ENCODE measurements at places on chromosomes 4 and X.
A peak's percentile ranks its signal among the peaks of the same experiment; 100 is the strongest.

DNA sequence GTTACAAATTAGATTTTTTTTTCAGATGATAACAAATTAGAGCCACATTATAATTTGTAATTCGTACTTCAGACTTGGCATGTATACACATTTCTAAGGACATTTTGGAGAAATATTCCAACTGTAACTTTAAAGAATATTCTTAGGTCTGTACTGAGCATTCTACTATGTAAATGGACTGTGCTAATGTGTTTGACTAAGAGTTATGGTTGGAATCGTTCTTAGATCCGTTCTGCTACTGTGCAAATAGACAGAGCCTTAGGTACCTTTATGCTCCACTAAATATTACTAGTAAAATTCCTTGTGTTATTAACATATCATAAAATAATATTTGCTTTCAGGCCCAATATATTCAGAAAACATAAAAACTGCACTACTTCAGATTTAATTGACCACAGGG is 1180.0 kb upstream of the TENM3 start:
- DNase-seq: no peak

- DNase-seq: no peak
These were observed 40.1 kb upstream of the MGST2 start for GRCh38 chr4:139625482-139625881.

DNA sequence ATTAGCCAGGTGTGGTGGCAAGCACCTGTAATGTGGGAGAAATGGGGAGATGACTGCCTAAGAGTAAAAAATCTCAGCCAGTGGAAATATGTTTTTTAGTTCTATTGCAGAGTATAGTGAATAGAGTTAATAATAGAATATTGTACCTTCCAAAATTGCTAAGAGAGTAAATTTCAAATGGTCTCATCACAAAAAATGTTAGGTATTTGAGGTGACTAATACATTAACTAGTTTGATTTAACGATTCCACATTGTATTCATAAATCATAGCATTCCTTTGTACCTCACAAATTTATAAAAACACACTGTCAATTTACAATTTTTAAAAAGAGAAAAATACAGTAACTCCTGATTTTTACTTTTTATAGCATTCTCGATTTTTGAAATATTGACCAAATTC is 681.5 kb upstream of the EPHA5 start:
- DNase-seq: peak; percentile 68

DNA sequence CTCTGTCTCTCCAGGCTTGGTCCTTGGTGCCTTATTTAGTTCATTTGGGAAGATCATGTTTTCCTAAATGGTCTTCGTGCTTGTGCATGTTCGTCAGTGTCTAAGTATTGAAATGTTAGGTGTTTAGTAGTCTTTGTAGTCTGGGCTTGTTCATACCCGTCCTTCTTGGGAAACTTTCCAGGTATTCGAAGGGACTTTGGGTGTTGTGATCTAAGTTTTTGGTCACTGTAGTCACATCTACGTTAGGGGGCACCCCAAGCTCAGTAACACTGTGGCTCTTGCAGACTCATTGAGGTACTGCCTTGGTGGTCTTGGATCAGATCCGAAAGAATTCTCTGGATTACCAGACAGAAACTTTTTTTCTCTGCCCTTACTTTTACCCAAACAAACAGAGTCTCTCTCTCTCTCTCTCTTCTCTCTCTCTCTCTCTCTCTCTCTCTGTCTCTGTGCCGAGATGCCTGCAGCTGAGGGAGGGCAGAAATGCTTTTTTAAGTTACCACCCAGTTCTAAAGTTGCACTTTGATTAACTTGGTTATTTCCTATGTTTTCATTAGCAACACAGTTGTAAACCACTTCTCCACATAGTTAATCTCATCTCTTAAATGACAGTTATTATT is 67.6 kb upstream of the SLC7A3 start:
- DNase-seq: peak; percentile 33

- DNase-seq: peak; percentile 1
These were observed 34.4 kb downstream of the AGTR2 start for GRCh38 chrX:116204932-116205331.

GRCh38 chrX:123215397-123216089 is 31.5 kb downstream of the GRIA3 start:
- no peak for DNase-seq

DNA sequence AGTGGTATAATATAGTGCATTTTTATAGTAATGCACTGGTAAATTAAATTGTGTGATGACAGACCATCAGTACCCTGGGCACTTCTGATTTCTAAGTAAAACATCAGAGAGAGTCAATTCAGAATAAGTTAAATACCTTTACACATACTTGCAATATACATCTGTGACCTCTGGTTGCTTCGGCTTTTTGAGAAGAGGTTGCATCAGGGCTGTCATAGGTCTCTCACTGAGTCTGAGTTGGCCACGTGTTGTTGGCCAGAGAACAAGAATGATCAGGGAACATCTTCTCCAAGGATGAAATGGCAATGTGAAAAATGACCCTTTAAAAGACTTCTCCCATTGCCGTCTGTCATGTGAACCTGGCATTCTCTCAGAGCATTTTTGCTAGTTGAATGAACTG is 36.9 kb upstream of the PUDP start:
- DNase-seq: no peak

- DNase-seq: peak; percentile 34
These were observed 164.3 kb downstream of the RAPGEF2 start for GRCh38 chr4:159266981-159267868.

DNA sequence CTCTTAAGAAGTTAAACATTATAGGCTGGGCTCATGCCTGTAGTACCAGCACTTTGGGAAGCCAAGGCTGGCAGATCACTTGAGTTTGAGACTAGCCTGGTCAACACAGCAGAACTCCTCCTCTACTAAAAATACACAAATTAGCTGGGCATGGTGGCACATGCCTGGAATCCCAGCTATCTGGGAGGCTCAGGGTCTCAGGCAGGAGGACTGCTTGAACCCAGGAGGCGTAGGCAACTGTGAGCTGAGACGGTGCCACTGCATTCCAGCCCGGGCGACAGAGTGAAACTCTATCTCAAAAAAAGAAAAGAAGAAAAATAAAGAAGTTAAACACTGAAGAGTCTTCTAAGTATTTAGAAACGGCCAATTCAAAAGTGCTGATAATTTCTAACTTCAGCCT is 164.3 kb upstream of the GALNTL6 start:
- DNase-seq: no peak

- DNase-seq: peak; percentile 76
These were observed 1139.7 kb downstream of the PCDH18 start for GRCh38 chr4:136392576-136392975.

GRCh38 chr4:18524667-18525066 is 503.1 kb upstream of the LCORL start:
- DNase-seq: no peak

DNA sequence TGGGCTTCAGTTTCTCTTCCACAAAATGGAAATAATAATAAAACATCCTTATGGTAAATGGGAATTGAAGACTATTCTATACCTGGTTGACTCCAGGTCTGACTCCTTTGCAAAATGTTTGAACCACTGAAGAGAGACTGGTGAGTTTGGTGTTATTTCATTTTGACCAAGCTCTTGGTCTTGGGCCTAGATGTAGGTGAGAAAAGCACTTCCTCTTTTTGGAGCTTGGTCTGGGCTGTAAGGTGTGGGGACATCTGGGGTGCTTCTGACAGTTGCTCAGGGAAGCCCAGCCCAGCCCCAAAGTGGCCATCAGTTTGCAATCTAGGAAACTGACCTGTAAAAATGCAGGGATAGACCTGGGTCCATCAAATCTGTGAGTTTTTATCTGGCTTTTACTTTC is 26.8 kb upstream of the SOD3 start:
- no peak for DNase-seq

DNA sequence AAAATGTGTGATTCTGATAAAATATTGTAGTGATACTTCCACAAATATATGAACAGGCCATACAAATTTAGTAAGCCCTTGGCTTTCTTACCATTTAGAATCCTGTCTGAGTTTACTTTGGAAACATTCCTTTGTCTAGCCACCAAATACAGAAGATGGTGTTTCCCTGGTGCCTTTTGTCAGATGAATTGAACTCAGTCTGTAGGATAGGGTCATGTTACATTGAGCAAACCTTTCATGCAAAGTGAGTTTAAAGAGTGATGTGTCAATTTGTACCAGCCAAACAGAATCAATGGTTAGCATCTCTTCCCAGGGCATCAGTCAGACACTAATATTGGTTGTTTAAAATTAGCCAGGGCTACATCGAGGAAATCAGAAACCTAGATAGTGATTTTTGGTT is 1443.4 kb downstream of the ARAP2 start:
- DNase-seq: no peak

GRCh38 chrX:31435592-31435991 is 363.8 kb upstream of the FTHL17 start:
- DNase-seq: peak; percentile 56

GRCh38 chr4:85734424-85734831 is 259.5 kb downstream of the ARHGAP24 start:
- peak; percentile 44 for DNase-seq

DNA sequence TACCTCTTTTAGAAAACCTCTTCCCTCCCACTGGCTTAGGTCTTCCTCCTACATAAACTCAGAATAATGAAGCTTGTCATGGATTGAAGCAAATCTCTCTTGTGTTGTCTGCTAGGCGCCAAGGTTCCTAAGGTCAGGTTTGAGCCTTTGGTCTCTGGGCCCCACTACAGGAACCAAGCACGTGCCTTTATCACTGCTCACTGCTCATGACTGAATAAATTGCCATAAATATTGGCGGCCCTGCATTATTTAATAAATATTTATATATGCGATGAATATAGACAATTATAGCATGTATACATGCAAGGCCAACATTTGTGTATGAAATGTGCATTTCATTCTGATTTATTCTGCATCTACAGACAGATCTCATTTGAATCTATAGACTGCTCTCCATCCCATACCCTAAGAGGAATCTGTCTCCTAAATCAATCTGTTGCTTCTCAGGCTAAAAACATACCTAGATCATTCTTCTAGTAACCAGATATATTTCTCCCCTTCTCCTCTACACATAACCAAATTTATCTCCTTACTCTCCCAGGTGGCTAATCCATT is 1717.6 kb upstream of the TENM3 start:
- DNase-seq: no peak

- DNase-seq: peak; percentile 73
These were observed 28.4 kb downstream of the ZNF185 start for GRCh38 chrX:152926279-152926678.

GRCh38 chrX:10140264-10140663 is 16.5 kb upstream of the CLCN4 start:
- no peak for DNase-seq

- DNase-seq: peak; percentile 53
These were observed 25.7 kb upstream of the CSF2RA start for GRCh38 chrX:1242891-1243402.

- peak; percentile 43 for DNase-seq
These were observed 28.3 kb upstream of the AP1S2 start for GRCh38 chrX:15882704-15883539.

GRCh38 chr4:150990250-150990649 is 24.8 kb downstream of the LRBA start:
- DNase-seq: peak; percentile 4

DNA sequence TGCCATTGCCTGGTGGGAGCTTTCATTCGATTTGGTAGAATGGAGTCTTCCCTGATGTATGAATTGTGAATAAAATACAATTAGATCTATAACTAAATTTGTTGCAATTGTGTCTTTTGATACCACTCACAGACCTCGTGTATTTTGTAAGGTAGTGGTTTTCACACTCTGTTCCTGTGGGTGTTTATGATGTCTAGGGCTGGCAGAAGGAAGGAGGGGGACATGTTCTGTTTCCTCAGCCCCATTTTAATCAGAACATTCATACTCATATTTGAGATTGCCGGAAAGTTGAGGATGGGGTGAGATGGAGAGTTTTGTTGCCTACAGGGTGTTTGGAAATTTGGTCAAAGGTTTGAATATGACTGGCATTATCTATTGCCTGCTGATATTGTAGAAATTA is 42.9 kb downstream of the PTTG2 start:
- no peak for DNase-seq

- DNase-seq: no peak
These were observed 66.6 kb downstream of the FBXO8 start for GRCh38 chr4:174216799-174217272.

DNA sequence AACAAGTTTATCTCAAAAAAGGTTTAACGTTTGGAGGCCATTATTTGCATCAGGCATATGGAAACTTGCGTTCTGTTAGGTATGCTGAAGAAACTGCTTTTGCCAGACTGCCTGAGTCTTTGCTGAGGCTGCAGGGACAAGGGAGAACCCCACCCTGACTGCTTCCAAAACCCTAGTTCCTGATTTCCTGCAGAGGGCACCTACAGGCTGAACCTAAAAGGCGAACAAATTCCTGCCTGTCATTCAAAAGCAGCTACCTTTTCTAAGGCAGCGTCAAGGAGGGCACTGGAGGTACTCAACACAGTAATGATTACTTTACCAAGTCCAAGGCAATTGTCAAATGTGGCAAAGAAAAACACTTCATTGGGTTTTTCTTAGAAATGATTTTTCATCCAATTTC is 578 bp upstream of the CORIN start:
- DNase-seq: no peak

DNA sequence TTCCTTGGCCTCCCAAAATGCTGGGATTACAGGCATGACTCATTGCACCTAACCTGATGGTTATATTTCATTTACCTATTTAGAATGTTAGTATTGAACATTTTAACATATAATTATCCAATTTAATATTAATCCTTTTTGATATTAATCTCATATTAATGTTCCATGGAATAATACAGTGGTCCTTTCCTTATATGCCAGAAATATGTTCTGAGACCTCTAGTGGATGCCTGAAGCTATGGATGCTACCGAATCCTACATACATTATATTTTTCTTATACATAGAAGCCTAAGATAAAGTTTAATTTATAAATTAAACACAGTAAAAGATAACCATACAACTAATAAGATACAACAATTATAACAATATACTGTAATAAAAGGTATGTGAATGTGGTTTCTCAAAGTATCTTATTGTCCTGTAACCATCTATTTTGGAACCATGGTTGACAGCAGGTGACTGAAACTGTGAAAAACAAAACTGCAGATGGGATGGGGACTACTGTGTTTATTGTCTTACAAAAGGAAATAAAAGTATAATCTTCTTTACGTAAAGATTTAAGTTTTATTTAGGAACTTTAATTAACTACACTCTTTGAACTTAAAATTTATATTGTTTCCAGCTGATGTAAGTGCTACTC is 431.4 kb downstream of the GRID2 start:
- no peak for DNase-seq

DNA sequence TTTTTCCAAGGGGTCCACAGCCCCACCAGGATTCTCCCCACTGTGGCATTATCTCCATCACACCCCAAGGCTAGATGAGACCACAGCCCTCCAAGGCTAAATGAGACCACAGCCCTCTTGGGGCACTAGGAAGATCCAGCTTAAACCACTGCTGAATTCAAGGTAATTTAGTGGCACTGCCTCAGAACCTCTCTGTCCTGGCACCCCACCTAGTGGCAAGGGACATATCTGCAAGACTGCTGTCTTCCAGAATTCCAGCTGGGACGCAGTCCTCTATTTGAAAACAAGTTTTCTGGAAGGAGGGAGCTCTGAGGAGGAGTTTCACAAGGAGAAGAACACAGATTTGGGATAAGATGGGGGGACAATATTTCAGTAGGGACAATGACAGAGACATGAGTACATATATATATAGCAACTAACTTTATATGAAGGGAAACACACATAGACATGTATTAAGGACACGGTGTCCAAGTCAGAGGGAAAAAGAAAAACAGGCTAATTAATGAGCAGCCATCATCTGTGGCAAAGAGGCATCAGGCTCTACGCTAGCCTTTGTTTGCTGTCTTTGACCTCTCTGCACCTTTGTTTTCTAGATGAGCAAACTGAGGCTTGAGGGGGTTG is 9.3 kb downstream of the CETN2 start:
- peak; percentile 22 for DNase-seq

GRCh38 chr4:135552131-135552530 is 1350.5 kb upstream of the PABPC4L start:
- no peak for DNase-seq

GRCh38 chr4:6427439-6428090 is 44.8 kb downstream of the PPP2R2C start:
- DNase-seq: no peak

Measured in fibroblast of skin of back (primary cell).